Suppressor macrophage (primary cell): ENCODE measurements at places on chromosomes 7 and 10.

DNA sequence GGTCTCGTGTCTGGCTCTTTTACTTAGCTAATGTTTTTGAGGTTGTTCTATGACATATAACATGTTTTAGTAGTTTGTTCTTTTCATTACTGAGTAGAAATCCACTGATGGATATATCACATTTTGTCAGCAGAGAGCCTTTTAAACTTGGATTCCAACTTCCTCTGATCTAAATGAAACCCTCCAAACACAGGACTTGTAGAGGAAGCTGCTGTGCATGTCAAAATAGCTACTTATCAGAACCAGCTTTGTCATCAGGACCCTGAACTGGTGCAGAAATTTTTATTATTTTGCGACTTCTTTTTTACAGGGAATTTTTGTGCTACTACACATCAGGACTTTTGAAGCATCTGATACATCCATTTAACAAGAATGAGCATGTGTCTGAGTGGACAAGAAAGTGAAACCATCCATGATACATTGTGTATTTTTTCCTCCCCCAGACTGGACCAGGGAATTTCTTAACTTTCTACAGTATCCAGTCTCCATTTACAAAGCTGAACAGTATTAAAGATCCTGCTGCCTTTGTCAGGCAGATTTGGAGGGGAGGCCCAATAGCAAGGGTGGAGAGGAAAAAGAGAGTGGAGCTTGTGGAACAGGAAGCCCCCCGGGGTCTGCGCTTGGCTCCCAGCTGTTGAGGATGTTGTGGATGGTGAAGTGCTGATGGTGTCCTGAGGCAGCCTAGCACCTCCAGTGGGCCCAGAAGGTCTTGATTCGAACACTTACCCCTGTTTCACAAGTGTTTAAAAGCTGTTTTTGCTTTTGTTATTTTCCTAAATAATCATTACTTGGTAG, 29.3 kb upstream of the MTPAP start:
- no peak for DNase-seq

GRCh38 chr10:31134311-31134952, 102.8 kb upstream of the ZNF438 start:
- no peak for DNase-seq

GRCh38 chr10:42951486-42952251, 125.2 kb upstream of the RET start:
- no peak for DNase-seq

DNA sequence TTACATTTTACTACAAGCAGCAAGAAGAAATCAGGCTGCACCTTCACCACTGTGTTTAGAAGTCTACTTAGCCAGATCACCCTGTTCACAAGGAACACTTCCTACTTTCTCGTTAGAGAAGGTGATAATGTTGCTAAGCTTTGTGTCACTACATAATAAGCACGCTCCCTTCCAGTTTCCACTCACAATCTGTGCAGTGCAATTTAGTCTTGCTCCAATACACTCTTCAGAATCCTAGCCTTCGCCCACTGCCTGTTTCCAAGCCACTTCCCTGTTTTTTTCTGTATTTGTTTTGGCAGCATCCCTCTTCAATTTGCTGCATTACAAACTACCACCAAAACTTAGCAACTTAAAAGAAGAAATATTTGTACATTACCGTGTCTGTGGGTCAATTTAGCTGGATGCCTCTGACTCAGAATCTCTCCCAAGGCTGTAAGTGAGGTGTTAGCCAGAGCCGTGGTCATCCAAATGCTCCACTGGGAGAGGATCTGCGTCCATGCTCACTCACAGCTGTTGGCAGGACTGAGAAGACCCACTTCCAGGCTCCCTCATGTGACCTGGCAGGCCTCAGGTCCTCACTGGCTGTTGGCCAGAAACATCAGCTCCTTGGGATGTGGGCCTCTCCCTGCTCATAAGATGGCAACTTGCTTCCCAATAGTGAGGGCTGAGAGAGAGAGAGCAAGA, 110.4 kb downstream of the PON1 start:
- no peak for DNase-seq

DNA sequence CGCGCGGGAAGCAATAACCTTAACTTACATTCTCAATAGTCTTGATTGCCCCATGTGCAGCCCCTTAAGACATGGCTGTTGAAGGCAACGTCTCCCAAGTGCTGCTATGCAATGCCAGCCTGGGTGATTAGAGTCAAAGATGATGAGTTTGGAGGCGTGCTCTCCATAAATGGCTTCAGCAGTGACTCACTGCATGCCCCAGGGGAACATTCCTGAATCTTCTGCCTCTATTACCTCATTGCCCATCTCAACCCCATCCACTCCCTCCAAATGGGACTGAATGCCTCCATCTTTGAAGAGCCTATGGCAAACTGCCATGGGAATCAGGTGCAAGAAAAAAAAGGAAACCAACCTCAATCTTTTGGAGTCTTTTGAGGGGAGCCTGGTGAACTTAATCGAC, 282.8 kb downstream of the SNX10 start:
- DNase-seq, result no peak

- no peak for DNase-seq
Measured at GRCh38 chr7:114806590-114807162, 115.2 kb upstream of the MDFIC start.

GRCh38 chr7:14833707-14834106, 68.8 kb downstream of the DGKB start:
- no peak for DNase-seq

- no peak for DNase-seq
Measured at GRCh38 chr7:87339373-87339897, 6.0 kb upstream of the CROT start.

- peak; percentile 57 for DNase-seq
Measured at GRCh38 chr10:52232561-52233350, 81.3 kb upstream of the DKK1 start.

DNA sequence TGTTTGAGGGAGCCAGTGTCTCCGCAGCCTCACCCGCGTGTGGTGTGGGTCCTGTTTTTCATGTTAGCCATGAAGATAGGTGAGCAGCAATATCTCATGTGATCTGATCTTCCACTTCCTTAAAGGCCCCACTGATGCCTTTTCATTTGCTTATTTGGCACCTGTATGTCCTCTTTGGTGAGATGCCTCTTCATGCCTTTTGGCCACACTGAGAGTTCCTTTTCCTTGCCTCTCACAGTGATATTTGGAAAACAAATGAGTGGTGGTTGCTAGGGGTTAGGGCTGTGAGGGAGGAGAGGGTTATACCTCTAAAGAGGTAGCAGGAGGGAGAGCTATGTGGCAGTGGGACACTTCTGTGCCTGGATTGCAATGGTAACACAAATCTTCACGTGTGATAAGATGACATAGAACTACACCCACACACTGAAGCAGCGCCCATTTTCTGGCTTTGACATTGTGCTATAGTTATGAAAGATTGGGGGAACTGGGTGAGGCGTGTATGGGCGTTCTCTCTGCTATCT, 90.4 kb upstream of the TNS3 start:
- peak; percentile 65 for DNase-seq

GRCh38 chr10:97428572-97428981, 2.6 kb downstream of the PGAM1 start:
- peak; percentile 48 for DNase-seq

DNA sequence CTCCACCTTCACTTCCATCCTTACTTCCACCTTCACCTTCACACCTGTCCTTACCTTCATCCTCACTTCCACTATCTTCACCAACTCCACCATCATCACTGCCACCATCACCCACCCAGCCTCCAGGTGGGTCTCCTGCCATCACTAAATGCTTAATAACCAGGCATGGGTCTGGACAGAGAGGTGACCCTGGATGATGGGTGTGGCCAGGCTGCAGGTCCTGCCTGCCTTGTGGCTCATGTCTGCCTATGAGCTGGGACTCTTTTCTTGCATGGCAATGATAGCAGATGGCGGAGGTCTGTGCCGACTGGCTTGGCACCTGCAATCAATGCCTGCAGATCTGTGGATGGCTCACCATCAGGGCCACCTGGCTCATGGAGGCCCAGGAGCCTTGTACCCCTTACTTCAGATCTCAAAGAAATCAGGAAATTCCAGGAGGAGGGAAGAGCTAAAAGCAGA, 60.1 kb upstream of the ELN start:
- DNase-seq, result peak; percentile 13

DNA sequence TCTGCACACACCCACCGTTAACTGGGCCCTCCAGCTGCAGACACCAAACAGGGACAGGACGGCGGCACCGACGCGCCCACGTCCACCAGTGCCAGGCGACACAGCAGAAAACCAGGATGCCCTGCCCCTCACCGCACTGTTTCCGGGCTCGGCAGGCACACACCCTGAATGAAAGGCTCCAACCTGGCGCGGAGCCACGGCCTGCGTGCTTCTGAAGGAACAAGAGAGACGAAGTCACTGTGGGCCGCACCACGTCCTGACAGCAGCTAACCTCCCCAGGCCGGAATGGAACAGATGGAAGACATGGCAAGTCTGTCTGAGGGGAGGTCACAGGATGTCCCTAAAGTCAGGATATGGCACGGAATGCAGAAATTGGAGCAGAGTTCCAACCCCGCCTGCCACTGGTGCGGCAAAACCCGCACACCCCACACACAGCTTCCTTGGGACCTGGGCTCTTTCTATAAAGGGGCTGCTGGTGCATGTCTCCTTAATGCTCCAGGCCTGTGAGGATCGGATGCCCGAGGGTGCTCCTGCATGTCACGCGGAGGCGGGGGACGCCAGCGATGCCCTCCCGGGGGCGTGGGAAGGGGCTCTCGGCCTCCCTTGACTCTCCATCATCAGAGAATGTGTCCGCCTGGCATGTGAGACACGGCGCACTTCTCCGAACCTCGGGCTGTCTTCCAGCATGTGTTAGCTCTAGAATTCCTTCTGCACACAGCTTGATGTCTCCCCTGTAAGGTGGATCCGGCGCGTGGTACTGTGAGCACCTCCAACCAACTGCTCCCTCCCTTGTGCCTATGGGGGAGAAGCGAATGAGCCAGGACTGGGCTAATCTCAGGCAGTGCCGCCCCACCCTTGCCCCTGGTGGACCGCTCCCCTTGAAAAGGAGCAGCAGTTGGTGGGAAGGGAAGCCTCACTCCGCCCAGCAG, 3.9 kb upstream of the GPER1 start:
- DNase-seq, result no peak

- no peak for DNase-seq
Measured at GRCh38 chr10:85458324-85458723, 908.3 kb downstream of the GRID1 start.

DNA sequence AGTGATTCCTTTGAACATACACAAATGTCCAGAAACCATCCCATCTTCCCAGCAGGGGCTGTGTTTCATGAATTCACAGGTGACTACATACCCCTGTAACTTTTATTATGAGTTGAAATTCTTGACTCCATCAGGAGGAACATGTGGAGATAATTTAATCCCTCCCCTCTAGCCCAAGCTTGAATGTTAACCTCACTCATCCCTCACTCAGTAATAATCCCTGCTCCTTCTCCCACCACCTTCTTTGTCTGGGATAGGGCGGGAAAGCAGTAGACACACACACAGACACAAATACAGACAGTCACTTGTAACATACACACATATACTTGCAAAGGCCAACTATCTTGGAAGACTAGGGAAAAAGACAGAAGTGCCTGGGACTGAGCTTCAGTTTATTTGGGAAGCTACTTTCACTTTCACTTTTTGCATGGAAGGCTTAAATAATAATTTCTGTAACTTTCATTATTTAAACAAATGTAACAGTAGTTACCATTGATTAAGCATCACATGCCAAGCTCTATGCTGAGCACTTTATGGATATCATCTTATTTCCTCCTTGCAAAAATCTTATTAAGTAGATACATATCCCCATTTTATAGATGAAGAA, 7.3 kb downstream of the AASS start:
- DNase-seq, result no peak

- no peak for DNase-seq
Measured at GRCh38 chr10:130135676-130136225, 440 bp upstream of the GLRX3 start.

- DNase-seq, result no peak
Measured at GRCh38 chr7:129746857-129747529, 135.5 kb downstream of the NRF1 start.

GRCh38 chr7:95095966-95096540, 188.7 kb downstream of the PPP1R9A start:
- DNase-seq, result peak; percentile 57

DNA sequence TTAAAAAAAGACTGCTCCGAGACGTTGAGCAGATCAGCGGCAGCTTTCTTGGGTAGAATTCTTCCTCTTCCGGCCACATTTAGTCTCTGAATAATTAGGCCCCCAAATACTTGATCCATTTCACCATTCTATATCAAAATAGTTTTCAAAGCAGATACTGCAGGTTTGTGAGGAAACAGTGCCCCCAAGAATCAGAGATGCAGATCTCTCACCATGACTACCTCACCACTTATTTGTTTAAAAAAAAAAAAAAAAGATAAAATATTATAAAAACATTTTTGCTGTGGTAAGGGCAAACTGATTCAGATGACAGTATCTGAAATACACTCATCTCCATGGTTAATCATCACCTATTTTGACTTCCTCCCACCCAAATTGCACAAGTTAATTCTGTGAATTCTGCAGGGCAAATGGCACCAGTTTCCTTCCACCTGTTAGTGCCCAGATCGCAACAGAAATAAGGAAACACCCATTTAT, 210.4 kb downstream of the FAM107B start:
- DNase-seq, result peak; percentile 59

DNA sequence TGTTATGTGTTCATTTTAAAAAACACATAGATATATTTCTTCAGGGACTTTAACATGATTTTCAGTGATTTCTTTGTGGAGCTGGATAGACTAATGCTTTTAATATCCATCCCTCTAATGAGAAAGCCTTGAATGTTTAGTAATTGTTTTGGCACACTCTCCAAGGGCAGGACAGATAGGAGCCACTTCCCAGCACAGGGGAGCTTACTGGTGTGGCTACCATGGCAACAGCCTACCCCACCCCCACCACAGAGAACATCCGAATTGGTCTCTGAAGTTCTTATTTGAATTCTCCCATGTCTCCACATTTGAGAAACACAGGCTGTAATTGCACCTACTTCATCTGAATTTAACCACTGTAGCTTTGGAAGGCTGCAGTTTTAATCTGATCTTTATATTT, 87.7 kb downstream of the PRKG1 start:
- no peak for DNase-seq

- DNase-seq, result no peak
Measured at GRCh38 chr10:34479520-34480179, 335.4 kb downstream of the PARD3 start.

DNA sequence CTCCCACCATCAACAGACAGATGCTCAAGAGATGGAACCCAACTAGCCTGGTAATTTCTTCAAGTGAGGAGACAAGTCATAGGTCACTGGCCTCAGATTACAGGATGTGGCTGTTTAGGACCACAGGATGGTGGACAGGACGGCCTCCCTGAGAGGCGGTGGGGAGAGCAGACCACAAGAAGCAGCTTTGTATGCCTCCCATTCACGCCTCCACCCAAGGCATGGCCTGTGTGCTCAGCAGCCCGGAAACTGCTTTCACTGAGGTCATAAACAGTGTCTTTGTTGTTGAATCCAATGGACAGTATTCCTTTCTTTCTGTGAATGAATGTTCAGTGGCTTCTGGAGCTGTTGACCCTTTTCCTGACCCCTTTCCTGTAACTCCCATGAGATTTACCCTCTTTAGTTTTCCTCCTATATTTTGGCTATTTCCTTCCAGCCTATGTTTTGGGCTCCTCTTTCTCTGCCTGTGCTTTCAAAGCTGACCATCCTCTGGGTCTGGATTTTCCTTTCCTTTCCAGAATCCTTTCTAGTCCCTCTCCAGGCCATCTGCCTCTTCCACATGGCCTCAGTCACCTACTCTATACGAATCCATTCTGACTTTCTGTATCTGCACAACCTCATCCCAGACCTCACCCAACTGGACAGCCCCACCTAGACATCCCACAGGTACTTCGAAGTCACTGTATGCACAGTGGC, 32.4 kb upstream of the INPP5F start:
- no peak for DNase-seq

GRCh38 chr10:70992436-70992835, 104.1 kb upstream of the PCBD1 start:
- DNase-seq, result no peak

GRCh38 chr7:17093461-17093860, 205.0 kb upstream of the AHR start:
- DNase-seq, result peak; percentile 30
